Right ventricle myocardium superior (tissue), 1 donor: ENCODE measurements at places on chromosomes 6 and 20. TPM values are rescaled to one million over a fixed set of nuclear protein-coding genes. Genes with fewer than 3 reads are reported as not detected.

Gene RFX6
- not detected for total RNA-seq

Gene BLCAP
- 90.2 TPM for total RNA-seq

GRCh38 chr20:37986873-37987601 is 46.2 kb downstream of the TTI1 start:
- DNase-seq = peak; percentile 86

GRCh38 chr20:58229198-58229798 is 845 bp upstream of the ANKRD60 start:
- DNase-seq = no peak

Gene BMP7
- total RNA-seq = 23.2 TPM

DNA sequence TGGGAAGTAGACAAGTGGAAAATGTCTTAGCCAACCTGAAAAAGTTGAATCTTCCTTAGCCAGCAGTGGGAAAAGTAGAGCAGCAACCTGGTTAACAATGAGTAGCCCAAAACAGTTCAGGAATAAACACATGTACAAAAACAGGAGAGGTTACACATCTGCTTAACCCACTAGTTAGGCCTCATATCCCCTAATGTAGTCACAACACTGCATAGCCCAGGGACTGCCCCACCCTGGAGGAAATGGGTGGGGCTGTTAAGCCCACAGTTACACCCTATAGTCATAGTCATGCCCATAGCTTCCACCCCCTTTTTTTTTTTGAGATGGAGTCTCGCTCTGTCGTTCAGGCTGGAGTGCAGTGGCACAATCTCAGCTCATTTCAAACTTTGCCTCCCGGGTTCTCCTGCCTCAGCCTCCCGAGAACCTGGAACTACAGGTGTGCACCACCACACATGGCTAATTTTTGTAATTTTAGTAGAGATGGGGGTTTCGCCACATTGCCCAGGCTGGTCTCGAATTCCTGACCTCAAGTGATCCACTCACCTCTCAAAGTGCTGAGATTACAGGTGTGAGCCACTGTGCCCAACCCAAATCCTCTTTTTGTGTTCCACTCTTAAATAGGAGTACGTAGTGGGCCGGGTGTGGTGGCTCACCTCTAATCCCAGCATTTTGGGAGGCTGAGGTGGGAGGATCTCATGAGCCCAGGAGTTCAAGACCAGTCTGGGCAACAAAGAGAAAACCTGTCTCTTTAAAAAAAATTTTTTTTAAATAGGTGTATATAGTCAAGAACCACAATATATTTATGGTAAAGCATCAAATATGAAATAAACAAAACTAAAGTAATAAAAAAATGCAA is 24.5 kb downstream of the ILRUN start:
- no peak for DNase-seq

DNA sequence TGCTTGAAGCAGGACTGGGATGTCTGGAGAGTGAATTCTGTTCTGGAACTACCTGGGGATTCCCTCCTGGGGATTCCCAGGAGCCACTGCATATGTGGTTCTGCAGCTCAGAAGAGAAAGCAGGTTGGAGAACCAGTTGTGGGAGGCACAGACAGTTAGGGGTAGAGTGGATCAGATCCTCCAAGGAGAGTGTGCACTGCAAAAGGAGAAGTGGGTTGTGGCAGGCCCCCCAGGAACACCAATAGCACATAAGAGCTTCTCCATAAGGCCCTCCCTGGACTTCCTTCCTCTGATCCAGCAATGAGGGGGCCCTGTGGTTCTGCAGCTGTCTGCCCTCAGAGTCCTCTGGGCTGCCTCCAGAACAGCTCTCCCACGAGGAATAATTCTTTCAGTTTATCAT is 369.2 kb upstream of the CNR1 start:
- no peak for DNase-seq

- DNase-seq = no peak
Observed at GRCh38 chr6:143286251-143286795, 164.2 kb downstream of the ADAT2 start.

DNA sequence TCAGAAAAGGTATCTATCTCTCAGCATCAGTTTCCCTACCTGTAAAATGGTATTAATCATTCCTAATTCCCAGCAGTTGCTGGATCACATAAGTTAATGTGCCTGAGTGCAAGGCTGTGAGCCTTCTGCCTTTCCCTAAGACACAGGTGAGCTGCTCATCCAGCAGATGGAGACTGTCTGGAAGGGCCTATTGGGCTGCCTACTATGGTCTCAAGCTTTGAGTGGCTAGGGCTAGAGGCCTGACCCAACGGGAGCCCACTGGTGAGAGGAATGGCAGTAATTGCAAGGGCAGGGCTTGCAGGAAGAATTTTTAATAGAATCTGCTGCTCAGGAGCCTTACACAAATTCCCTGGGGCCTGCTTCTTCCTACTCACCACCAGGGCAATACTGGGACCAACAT is 4.3 kb downstream of the KHDC1 start:
- no peak for DNase-seq

DNA sequence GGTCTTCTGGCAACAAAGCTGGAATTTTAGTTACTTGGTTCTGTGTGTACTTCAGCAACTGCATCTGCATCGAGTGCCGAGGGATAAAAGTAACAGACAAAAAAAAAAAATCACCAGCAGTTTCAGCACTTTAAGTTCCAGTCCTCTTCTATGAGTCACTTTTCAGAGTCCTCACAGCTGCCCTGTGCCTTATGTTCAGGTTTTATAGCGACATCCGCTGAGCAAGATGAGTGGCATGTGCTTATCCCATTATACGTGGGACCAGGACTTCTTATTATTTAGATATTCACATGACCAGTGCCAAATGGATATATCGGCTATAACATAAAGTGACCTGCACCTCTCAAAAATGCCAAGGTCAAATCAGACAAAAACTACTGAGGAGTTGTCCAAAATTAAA is 242.9 kb downstream of the FOXA2 start:
- DNase-seq = no peak

DNA sequence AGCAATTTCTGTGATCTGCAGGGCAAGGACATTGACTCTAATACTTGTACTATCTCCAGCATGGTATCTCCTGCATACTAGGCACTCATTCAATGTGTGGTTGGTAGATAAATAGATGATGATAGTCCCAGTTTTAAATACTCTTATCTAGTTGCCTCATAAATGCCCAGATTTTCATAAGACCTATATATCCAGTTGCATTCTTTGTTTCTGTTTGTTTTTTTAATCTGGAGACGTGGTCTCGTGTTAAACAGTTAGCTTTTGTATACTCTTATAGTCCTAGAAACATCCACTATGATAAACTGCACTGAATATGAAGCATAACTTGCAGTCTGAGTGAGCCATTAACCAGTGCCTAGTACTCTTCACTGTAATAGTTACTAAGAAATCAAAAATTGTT is 35.5 kb upstream of the SUMO4 start:
- DNase-seq = no peak

Gene RTEL1
- total RNA-seq = 7.3 TPM

DNA sequence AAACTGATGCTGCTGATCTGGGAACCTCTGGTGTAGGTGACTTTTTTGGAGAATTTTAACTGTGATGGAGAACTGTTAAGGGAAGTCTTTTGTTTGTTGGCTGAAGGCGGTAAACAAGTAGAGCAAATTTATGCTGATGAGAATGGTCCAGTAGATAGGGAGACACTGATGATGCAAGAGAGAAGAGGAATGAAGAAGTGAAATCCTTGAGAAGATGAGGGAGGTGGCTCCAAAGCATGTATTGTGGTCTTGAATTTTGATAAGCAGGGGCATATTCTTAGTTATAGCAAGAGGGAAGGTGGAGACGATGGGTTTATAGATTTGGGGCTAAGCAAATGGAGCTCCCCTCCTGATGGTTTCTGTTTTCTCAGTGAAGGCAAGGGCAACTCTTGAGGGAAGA is 22.0 kb downstream of the MAPK14 start:
- no peak for DNase-seq

DNA sequence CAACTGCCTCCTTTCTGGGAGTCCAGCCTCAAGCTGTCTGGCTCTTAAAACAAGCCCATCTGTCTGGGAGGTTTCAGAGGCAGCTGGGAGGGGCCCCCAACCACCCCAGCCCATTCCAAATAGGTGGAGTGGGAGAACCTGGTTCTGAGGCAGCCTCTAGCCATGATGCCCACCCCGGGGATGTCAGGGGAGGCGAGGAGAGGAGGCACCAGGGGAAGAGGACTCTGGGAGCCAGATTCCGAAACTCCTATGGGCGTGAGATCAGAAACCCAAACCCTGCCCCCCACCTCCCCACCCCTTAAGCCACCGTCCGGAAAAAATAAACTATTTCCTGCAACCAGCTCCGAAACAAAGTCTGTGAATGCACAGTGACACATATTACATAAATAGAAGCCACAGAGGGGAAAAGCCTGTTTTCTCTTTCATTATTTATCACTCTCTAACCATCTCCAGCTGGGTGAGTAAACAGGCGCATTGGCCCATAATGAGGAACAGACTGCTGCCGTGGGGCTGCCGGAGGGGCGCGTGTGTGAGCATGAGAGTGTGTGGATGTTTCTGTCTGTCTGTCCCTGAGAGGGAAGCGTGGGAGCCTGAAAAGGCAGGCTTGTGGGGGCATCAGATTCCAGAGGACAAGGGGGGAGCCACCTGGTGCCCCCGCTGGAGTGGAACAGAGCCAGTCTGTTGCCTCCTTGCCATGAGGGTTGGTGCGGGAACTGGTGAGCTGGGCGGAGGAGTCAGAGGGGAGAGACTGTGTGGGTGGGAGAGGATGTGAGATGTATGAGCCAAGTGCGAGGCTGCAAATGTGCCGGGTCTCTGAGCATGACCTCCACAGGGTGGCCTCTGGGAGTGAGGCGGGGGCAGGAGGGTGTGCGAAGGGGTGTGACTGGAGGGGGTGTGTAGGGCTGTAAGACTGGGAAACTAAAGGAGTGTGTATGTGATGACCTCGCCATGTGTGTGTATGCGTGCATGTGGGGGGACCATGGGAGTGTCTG is 14.3 kb upstream of the FOXP4 start:
- DNase-seq = no peak

GRCh38 chr6:34580707-34581560 is 24.8 kb upstream of the SPDEF start:
- no peak for DNase-seq

Gene TNFRSF6B
- 0.32 TPM for total RNA-seq

Gene CENPW
- 0.48 TPM for total RNA-seq

Gene RBPJL
- total RNA-seq = not detected

GRCh38 chr6:90868256-90868655 is 281.4 kb upstream of the MAP3K7 start:
- DNase-seq = no peak

Gene EPHA7
- 2.4 TPM for total RNA-seq

Gene TINAG
- 0.16 TPM for total RNA-seq

Gene CDH4
- total RNA-seq = 0.05 TPM

DNA sequence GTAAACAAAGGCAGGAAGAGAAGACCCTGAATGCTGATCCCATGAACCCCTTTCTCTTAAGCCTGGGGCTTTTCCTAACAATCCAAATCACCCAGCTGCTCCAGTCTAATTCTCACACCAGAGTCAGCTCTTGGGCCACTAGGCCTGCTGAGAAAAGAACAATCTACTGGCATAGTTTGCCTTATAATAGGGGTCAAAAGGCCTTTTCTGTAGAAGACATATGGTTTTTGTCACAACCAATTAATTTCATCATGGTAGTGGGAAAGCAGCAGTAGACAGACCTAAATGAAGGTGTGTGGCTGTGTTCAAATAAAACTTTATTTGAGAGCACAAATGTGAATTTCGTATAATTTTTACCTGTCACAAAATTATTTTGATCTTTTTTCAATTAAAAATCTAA is 994.7 kb upstream of the EPHA7 start:
- DNase-seq = no peak

DNA sequence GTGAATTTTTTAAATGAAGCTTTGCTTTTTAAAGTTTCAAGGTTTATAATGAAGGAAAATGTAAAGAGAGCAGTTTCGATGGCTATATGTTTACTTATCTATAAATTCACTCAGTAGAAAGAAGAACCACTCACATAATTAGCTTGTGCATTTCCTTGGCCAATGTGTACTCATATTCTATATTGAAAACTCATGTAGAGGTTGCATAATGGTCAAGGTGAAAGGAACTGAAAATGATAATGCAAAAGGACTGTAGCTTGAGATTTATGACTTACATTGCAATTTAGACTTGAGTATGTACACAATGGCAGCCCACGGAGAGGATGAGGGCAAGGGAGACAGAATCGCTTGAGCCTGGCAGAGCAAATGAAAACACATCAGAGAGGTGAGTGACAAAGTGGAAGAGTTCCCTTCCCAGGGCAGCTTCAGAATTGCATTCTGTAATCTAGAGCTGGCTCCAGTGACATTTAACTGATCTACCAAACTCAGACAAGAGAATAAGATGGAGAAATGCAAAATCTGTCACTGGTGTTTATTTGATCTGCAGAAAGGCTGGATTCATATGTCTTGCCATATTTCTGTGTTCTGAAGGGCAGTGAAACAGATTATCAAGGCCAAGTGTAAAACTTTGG is 191.8 kb downstream of the TMEM200A start:
- DNase-seq = no peak

Gene MATN4
- not detected for total RNA-seq

Gene MEI4
- 0.73 TPM for total RNA-seq

Gene GPR6
- total RNA-seq = not detected

DNA sequence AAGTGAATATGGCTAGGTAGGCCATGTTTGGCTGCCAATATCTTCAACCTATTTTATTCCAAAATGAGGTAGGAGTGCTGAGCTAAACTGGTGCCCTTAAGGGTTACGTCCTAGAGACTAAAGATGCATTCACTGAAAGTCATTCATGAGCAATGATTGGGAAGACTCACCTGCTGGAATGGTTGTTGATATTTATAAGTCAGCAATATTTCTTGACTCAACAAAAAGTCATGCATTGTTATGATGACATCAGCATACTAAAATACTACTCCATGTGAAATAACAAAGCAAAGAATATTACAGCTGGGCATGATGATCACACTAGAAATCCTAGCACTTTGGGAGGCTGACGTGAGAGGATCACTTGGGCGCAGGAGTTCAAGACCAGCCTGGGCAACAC is 17.6 kb upstream of the NUP153 start:
- no peak for DNase-seq

Gene WDR46
- total RNA-seq = 12.8 TPM

GRCh38 chr6:5457041-5457440 is 195.7 kb downstream of the FARS2 start:
- no peak for DNase-seq

- DNase-seq = no peak
Observed at GRCh38 chr6:103723438-103724322, 1136.0 kb downstream of the HACE1 start.
